ENCODE measurements at places on chromosomes 1 and 21.

GRCh38 chr1:74964508-74965102 lies 169.6 kb upstream of the LHX8 start:
- peak; percentile 69 for DNase-seq

DNA sequence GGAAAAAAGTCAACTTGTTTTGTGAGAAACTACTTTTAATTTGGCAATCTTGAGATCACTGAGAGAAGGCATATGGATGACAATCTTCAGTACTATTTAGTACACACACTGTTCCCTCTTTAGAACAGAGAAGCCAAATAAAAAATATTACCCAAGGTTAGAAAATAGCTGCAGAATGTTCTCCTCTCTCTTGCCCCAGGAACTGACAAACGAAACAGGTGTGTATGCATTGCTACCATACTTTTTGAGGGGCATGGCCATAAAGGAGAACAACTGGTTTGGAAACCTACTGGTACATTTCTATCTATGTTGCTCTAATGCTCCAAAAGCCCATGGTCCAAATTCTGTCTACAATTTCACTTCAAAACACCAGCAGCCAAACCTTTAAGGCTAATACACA lies 5.7 kb downstream of the TOR1AIP2 start:
- DNase-seq, result no peak

DNA sequence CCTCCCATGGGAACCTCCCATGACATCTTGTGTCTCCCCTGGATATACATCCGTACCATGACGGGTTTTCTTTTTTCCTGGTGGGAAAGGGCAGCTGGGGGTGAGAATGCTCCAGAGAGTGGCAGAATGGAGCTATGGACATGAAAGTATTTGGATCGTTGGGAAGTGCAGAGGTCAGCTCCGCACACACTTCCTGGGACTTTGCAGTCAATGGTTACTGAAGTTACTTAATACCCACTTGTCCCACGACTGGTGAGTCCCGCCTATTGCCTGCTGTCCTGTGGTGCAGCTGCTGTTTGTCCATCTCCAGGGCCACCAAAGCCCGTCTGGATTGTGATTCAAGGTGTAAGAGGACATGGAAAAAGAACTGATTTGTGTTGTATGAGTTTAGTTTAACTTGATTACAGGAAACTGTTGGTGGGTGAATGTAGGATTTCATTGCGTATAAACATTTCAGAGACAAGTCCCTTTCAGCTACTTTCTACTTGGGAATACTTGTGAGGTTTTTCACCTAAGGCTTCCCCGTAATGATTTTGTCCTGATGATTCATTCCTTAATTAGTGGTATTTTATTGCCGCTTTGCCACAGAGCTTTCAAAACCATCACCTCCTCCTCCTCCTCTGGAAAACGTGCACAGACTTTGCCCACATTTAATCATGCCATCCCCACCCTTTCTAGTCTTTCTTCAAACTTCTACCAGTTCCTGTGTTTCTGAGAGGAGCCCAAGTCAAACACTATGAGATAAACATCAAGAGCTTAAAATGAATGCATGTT lies 308.8 kb downstream of the KIF26B start:
- DNase-seq, result no peak

DNA sequence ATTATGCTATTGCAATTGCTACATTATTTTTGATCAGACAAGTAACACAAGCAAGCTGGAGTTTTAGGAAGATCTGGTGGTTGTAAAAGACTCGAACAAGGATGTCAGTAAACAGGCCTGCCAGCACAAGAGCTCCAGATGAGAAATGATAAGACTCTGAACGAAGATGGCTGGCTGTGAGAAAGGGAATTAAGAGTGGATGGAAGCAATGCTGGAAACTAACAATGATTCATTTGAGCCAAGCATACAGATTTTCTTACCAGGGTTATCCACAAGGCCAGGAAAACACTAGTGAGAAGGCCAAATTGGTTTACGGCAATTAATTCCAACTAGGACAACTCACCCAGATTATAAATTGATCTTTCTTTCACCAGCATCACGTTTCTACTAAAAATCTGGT lies 54.2 kb downstream of the NRIP1 start:
- DNase-seq, result no peak

DNA sequence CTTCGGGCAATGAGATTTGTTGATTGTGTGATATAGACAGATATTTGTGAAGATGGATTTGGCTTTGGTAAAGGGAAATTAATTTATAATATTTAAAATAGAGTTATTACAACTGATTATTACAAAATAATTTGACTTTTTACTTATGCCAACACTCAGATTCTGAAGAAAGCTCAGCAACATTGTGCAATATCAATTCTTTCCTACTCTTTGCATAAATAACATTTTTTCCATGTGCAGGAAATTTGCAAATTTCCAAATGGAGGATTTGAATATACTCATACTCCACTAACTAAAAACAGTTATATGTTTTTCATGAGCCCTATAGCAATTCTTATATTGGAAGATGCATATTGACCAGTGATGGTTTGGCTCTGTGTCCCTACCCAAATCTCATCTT lies 676.4 kb upstream of the ADAMTS5 start:
- DNase-seq, result no peak

DNA sequence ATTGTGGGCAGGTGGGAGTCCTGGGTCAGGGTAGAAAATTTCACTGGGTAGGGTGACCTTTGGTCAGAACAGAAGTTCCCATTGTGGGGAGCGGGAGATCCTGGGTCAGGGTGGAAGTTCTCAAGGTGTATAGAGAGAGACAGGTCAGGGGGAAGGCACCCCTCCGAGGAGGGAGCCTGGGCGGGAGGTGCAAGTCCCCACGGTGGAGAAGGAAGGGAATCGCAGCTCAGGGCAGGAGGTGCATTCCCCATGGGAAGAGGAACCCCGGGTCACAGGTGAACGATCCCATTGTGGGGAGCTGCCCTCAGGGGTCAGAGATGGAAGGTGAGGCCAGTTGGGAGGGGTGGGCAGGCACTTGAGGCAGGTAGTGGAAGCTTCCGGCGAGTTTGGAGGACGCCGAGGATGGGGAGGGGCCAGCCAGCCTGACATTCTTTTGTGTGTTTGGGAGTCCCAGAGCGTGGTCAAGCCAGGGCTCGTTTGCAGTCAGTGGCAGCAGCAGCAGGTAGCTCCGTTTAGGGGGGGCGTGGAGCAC lies 637 bp downstream of the LYPLA2 start:
- DNase-seq, result peak; percentile 25

DNA sequence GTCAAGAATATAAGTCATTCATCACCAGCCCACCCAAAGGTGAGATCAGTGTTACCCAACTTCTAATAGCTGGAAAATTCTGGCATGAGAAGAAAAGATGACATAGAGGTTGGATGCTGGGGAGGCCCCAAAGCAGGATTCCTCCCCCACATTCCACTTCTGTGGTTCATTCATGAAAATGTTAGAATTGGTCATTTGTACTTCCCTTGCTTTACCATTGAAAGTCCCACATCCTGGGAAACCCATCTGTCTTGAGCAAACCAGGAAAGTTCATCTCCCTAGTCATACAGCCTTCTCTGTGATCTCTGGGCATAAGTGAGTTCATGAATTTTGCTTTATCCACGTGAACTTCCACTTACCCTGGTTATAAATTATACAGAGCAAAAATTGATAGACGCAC lies 66.8 kb downstream of the SERINC2 start:
- no peak for DNase-seq

DNA sequence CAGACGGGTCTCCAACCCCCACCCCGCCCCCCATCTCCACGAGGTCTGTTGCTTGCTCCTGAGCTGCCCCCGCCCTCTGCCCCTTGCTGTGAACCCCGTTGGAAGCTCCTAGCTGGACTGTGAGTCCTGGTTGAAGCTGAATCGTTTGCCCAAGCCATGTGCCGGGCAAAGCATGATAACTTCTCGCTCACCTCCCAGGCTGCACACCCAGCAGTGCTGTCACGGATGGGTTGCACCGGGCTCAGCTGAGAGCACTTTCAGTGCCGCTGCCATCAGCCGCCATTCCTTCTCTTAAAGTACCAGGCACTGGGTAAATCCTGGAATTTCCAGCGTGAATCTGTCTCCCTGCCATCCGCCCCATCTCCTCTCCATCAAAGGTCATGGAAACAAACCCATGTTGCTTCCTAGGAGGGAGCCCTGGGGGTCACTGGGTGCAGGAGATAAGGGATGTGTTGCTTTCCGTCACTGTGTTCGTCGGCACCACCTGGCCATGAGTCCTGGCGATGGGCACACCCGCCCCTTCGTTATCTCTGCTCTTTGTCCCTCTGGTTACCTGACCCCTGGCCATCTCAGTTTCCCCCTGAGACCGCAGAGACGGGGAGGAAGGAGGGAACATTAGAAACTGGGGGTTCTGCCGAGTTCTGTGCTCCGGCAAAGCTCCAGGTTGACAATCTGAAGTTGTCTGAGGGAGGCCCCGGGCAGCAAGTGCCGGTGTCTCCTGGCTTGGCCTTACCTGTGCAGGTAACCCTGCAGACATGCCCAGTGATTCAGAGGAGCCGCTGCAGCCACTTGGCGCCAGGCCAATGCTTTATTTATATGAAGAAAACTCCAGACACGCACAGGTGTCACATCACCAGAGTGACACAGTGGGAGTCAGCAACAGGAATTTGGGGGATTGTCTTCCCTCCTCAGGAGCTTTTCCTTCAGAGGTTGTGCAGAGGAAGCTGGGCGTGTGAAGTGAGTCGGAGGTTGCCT lies 2.7 kb downstream of the PDE9A start:
- no peak for DNase-seq

DNA sequence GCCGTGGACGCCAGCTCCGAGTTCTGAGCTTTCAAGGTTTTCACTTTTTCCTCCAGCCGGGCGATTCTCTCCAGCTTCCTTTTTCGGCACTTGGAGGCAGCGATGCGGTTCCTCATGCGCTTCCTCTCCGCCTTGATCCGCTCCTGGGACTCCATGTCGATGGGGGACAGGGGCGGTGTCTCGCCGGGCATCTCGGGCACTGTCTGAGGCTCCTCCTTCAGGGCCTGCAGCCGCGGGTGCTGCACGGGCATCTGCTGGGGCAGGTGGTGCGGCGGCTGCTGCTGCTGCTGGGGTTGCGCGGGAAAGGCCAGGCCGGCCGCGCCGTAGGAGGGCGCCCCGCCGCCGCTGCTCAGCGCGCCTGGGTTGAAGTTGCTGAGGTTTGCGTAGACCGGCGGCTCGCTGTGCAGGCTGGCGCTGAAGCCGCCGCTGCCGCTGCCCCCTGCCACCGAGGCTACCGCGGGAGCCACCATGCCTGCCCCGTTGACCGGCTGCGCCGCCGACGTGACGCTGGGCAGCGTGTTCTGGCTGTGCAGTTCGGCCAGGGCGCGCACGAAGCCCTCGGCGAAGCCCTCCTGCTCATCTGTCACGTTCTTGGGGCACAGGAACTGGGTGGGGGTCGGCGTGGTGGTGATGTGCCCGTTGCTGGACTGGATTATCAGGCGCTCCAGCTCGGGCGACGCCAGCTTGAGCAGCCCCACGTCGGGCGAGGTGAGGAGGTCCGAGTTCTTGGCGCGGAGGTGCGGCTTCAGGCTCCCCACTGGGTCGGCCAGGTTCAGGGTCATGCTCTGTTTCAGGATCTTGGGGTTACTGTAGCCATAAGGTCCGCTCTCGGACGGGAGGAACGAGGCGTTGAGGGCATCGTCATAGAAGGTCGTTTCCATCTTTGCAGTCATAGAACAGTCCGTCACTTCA lies 1.4 kb downstream of the JUN start:
- DNase-seq, result no peak

GRCh38 chr1:3005771-3006170 lies 15.5 kb upstream of the ACTRT2 start:
- DNase-seq, result no peak

DNA sequence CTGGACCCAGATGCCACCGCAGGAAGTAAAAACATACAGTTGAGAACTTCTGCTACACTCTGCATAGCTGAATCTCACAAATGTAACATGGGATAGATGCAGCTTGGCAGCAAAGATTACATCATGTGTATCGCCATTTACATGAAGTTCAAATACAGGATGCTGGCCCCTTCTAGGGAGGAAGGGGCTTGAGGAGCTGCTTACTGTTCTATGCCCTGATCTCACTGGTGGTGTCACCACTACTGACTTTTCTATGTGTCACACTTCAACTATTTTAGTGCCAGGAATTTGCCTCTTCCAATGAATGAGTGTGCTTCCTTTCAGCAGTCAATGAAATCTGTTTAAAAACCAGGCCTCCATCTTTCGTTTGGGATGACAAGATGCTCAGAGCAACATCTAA lies 31.1 kb downstream of the MRAP start:
- no peak for DNase-seq

GRCh38 chr1:55359611-55360010 lies 144.4 kb upstream of the USP24 start:
- no peak for DNase-seq

DNA sequence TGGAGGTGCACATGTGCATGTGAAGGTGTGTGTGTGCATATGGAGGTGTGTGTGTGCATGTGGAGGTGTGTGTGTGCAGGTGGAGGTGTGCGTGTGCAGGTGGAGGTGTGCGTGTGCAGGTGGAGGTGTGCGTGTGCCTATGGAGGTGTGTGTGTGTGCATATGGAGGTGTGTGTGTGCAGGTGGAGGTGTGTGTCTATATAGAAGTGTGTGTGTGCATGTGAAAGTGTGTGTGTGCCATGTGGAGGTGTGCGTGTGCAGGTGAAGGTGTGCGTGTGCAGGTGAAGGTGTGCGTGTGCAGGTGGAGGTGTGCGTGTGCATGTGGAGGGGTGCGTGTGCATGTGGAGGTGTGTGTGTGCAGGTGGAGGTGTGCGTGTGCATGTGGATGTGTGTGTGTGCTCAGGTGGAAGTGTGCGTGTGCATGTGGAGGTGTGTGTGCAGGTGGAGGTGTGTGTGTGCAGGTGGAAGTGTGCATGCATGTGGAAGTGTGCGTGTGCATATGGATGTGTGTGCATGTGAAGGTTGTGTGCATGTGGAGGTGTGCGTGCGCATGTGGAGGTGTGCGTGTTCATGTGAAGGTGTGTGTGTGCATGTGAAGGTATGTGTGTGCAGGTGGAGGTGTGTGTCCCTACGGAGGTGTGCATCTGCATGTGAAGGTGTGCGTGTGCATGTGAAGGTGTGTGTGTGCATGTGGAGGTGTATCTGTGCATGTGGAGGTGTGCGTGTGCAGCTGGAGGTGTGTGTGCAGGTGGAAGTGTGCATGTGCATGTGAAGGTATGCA lies 13.5 kb downstream of the C1orf74 start:
- no peak for DNase-seq

DNA sequence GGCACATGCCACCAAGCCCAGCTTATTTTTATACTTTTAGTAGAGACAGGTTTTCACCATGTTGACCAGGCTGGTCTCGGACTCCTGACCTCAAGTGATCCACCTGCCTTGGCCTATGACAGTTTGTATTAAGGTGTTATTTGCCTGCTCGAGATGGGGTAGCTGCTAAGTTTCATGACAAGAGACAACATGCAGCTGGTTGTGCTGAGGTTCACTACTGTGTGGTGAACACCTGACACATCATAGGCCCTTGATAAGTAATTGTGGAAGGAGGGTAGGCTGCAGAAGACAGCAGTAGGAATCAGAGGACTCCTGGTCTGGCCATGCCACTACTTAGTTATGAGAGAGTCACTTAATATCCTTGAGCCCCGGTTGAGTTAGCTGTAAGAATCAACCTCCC lies 46.2 kb downstream of the PLPP3 start:
- no peak for DNase-seq

- DNase-seq, result no peak
Observed at GRCh38 chr1:52520148-52520547, 32.7 kb downstream of the TUT4 start.

Measured in nucleus accumbens (tissue), 56 donors.